Left ventricle myocardium inferior (tissue), 1 donor: ENCODE measurements at places on chromosomes 3 and 15. TPM values are rescaled to one million over a fixed set of nuclear protein-coding genes. Genes with fewer than 3 reads are reported as not detected.

Gene GHRL
- total RNA-seq: 0.25 TPM

Gene TLR9
- total RNA-seq: 0.66 TPM

Gene GOLGA6L4
- 1.1 TPM for total RNA-seq

Gene RBMS3
- total RNA-seq: 25.3 TPM

Gene STRA6
- not detected for total RNA-seq

Gene FOXB1
- not detected for total RNA-seq

Gene ARGFX
- total RNA-seq: not detected

Gene GAP43
- total RNA-seq: 1.2 TPM

Gene MINDY4B
- total RNA-seq: 0.22 TPM

DNA sequence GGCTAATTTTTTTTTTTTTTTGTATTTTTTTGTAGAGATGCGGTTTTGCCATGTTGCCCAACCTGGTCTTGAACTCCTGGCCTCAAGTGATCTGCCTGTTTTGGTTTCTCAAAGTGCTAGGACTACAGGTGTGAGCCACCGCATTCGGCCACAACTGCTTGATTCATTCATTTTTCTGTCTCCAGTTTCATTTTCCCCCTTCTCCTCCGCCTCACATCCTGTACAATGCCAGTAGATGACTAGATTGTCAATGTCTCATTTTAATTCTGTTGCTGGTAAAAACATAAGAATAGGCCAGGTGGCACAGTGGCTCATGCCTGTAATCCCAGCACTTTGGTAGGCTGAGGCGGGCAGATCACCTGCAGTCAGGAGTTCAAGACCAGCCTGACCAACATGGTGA is 12.0 kb upstream of the ZNF592 start:
- DNase-seq: no peak

GRCh38 chr15:85129881-85130280 is 148.2 kb downstream of the PDE8A start:
- DNase-seq: no peak

- no peak for DNase-seq
These were observed 2.6 kb downstream of the CD276 start for GRCh38 chr15:73686781-73687256.

- DNase-seq: no peak
These were observed 31.9 kb upstream of the IGF1R start for GRCh38 chr15:98616397-98616796.

- DNase-seq: no peak
These were observed 16.0 kb downstream of the C15orf62 start for GRCh38 chr15:40785814-40786213.

GRCh38 chr3:76679541-76679940 is 360.4 kb upstream of the ROBO2 start:
- DNase-seq: no peak

GRCh38 chr3:116340680-116341216 is 104.5 kb downstream of the LSAMP start:
- DNase-seq: no peak

- DNase-seq: no peak
These were observed 25.2 kb upstream of the CCK start for GRCh38 chr3:42290966-42291714.

DNA sequence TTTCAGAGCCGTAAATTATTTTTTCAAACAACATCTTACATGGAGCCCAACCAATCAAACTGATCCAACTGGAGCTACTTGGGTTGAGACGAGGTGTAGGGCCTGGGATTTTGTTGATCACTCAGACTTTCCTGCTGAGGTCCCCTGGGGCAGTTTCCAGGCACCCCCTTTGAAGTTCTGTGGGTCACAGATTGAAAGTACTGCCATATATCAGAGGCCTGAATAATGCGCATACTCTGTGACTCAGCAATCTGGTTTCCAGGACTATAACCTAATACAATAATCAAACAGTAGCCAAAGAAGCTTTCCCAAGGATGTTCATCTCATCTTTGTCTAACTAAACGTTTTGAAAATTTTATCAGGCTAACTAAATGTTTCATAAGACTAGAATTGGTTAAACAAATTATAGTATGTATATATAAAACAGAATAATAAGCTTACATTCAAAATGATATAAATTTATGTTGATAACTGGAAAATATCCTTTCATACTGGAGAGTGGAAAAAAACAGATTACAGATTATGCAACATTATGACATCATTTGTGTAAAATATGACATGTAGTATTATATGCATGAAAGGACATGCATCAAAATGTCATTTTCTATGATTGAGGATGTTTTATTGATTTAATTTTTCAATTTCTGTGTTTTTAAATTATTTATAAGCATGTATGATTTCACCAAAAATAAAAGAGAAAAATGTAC is 617.1 kb downstream of the NTRK3 start:
- DNase-seq: no peak

GRCh38 chr3:39251576-39251975 is 28.3 kb downstream of the CX3CR1 start:
- no peak for DNase-seq

GRCh38 chr3:100358413-100358812 is 23.9 kb downstream of the NIT2 start:
- DNase-seq: no peak

DNA sequence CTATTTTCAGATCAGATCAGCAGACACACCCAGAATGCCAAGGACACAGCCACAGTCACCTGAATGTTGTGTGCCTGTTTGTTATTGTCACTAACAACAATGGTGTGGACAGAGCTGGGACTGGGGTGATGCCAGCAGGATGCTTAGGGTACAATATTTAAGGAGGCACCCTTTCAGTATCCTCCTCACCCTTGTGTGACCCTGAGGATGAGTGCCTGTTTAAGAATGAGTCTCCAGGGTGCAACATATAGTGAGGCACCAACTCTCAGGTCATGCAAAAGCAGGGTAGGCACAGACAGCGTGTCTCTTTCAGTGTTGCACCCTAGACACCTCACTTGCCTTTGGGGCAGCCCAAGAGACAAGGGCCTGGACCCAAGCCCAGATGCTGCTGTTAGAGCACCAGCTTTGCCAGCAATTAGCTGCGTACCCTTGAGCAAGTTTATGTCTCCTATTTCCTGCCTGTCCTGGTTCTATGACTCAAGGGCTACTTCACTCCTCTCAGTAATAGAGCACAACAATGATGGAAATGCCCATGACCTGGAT is 122.6 kb downstream of the AQP9 start:
- peak; percentile 67 for DNase-seq

DNA sequence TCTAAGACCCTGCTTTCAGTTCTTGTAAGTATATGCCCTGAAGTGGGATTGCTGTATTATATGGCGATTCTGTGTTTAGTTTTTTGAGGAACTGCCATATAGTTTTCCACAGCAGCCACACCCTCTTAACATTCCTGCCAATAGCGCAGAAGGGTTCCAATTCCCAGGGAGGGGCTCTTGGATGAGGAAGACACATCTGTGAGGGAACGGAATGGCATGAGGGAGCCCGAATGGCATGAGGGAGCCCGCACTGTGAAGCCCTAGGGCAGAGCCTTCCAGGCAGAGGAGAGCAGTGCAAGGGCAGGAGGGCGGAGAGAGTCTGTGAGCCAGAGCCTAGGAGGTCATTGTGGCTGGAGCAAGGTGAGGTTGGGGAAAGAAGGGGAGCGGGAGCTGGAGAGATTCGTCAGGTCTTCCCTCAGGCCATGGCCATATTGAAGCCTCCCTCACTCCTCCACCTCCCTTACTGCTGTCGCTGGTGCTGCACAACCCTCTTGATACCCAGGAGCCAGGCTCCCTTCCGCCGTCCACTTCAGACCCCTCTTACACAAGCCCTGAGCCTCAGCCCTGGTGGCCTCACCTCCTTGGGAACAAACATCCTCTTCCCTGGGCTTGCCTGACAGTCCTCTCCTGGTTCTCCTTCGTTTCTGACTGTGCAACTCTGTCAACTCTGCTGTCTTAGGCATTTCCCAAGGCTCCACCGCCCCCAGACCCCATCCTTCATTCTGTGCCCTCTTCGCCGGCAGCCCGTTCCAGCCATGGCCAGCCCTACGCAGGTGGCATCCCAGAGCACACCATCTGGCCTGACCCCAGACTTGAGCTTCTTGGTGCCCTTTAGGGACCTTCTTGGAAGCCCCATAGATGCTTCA is 51.4 kb downstream of the FGD5 start:
- DNase-seq: no peak

GRCh38 chr3:134516905-134517304 is 31.0 kb downstream of the CEP63 start:
- no peak for DNase-seq

GRCh38 chr3:158420654-158421396 is 150.2 kb upstream of the MLF1 start:
- no peak for DNase-seq

DNA sequence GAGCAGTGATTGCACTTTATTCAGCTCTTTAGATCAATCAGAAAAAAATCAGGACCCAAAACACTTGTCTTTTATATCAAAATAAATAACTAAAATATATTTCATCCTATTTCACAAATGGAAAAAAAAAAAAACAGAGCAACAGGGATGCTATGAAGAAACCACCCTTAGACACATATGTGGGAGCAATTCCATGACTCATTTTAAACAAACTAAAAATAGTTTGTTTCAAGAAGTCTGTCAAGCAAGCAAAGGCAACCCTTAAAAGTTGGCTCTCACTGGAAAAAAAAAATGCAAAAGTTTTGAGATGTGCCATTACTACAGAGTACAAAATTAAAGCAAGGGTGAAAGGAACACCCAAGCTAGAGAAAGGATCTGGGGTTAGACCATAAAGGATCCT is 5.7 kb downstream of the ATP13A3 start:
- DNase-seq: no peak

DNA sequence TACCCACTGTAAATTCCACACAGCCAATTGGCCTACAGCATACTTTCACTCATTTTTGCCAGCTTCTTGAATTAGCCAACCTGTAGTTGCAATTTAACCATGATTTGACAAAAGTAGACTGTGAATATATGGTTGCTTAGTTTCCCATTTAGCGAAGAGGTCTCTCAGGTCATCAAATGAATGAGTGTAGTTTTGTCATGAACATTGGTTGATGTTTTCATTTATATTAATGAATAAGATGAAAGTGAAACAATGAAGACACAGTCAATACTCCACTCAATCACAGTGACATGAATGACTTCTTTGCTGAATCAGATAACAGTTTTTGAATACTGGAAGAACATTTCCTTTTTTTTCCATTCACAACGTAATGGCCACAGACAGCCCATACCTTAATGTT is 15.3 kb upstream of the FAM3D start:
- no peak for DNase-seq

DNA sequence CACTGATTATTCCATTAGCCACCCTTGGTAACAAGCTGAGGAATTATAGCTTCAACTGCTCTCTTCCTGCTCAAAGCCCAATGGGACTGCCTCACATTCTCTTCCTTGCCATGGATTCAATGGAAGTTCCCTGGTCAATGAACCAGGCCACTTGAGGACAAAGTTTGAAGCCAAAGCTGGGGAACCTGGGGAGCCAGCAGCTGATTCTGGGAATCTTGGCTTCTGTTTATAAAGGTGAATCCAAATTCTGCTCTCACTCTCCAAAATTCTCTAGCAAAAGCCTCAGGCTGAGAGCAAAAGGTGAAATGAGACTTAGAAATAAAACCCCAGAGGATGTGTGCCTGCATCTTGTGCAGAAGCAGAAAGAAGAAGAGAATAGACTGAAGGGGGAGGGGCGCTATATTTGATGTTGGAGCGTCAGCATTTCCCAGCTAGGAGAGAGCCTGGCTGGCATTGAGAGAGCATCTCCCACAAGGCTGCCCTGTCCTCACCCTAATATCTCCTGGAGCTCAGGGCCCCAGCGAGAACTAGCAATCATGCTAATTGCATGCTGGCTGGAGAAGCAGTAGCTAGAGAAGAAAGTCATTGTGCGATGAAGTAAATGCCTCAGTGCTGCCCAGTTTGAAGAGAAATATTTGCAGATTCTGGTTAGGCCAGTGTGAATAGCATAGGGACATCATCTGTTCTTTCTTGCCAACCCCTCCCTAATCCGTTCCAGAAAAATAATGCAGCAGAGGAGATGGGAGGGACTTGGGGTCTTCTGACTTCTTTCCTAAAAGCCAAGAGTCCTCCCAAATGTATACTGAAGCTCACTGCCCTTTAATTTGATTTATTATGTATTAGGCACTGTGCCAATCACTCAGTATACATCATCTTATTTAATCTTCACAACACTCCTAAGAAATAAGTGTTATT is 34.9 kb upstream of the GAP43 start:
- no peak for DNase-seq

DNA sequence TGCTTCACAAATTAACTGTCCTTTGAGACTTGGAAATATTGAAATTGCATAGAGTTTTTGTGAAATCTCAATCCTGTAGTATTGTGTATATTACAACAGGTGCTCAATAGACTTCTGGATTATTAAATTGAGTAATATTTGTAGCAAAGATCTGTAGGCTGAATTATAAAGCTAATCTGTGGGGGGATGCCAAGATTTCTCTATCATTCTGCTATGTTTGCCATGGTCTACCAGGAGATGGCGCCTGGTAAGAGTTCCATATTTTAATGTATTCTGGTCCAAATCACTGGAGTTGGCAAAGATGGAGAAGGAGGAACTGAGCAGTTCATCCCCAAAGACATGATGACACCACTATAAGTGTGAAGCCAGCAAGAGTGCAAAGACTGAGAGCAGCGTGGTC is 340.9 kb upstream of the TPRG1 start:
- no peak for DNase-seq

GRCh38 chr3:158769952-158770740 is 31.7 kb upstream of the MFSD1 start:
- no peak for DNase-seq

GRCh38 chr3:58622892-58623291 is 43.7 kb downstream of the FAM3D start:
- no peak for DNase-seq

- no peak for DNase-seq
These were observed 134.3 kb upstream of the LRRN1 start for GRCh38 chr3:3664935-3665334.

GRCh38 chr15:91456251-91456718 is 356.2 kb downstream of the SV2B start:
- no peak for DNase-seq

GRCh38 chr15:81209635-81210034 is 13.0 kb downstream of the IL16 start:
- no peak for DNase-seq

DNA sequence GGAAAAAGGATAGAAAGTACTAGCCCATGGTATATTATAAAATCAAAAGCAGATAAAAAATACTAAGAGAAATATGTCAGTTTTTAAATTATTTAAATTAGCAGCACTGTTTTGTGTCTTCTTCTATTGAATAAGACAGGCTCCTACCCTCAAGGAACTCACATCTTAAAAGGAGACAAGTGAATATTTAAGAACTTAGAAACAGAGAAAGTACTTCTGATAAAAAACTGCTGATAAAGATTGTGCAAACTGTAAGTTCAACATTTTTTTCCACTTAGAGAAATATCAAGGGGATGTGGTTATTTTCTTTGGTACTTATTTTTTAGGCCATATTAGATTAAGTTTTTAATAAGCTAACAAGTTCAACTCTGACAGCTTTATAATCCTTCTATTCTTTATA is 3.0 kb upstream of the ANKRD28 start:
- DNase-seq: no peak

GRCh38 chr3:50572158-50572557 is 2.8 kb downstream of the HEMK1 start:
- DNase-seq: peak; percentile 79

- no peak for DNase-seq
These were observed 499.4 kb upstream of the MDFIC2 start for GRCh38 chr3:70811880-70812279.

- no peak for DNase-seq
These were observed 19.4 kb upstream of the SERPINI2 start for GRCh38 chr3:167493244-167493643.

- DNase-seq: no peak
These were observed 61.6 kb upstream of the EIF1B start for GRCh38 chr3:40247714-40248454.
